T1000 (cell line): ENCODE measurements at places on chromosomes 4 and X.
A peak's percentile ranks its signal among the peaks of the same experiment; 100 is the strongest.

DNA sequence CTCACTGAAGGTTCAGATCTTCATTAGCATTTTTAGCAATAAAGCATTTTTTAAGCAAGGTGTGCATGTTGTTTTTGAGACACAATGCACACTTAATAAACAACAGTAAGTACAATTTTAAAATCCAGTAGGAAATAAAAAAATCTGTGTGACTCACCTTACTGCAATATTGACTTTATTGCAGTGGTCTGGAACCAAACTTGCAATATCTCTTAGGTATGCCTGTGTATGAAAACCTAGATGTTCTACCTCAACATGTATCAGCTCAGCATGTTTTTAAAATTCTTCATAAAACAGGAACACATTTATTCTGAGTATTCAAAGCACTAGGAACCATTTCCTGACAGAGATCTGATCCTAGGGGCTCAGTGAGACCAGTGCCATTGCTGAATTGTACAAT, 26.7 kb downstream of the NR0B1 start:
- no peak for DNase-seq

GRCh38 chr4:8160233-8160560, 1.6 kb upstream of the ABLIM2 start:
- no peak for DNase-seq

GRCh38 chr4:158873795-158874401, 105.1 kb downstream of the FNIP2 start:
- peak; percentile 5 for DNase-seq

- no peak for DNase-seq
These were observed 55.9 kb downstream of the AMOT start for GRCh38 chrX:112784692-112785091.

DNA sequence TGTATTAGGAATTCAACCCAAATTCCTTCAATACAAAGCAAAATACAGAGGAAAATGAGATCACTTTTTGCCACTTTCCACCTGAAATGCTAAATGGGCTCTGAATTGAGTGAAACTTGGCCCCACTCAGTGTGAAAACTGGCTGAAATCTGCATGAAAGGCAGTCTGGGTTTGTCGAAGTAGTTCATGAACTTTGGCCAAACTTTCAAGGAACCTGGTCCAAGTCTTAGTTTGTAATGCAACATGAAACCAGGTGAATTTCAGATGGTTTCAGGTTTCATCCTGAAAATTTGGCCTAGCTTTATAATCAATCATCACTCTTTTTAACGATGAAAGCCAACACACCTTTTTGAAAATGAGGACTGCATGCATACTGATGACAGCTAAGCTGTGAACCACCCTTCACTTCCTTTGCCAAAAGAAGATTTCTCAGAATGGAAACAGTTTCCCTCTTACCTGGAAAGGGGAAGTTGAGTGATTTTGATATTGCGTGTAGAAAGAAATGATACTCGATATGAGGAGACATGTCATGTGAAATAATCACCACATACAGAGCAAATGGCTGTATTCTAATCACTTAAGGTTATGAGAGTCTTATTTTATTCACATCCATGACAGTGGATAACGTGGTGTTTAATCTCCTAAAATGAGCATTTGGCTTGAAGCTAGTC, 209.9 kb upstream of the ETNPPL start:
- DNase-seq: no peak

DNA sequence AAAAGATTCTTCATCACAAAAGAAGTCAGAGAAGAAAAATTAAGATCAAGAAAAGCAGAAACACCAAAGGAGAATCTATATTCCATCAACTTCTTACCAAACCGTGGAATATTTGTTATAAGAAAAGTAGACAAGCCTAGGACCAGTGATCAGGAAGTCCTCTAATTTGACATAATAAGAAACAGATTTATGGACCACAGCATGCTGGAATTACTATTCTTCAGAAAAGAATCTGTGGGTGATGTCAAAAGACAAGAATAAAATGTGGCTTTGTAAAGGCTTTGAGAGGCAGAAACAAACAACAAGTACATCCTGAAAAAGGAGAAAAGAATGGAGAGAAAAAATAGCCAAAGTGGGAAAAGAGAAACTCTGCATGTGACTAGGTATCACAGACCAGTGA, 123.3 kb downstream of the SLC10A7 start:
- DNase-seq: no peak

DNA sequence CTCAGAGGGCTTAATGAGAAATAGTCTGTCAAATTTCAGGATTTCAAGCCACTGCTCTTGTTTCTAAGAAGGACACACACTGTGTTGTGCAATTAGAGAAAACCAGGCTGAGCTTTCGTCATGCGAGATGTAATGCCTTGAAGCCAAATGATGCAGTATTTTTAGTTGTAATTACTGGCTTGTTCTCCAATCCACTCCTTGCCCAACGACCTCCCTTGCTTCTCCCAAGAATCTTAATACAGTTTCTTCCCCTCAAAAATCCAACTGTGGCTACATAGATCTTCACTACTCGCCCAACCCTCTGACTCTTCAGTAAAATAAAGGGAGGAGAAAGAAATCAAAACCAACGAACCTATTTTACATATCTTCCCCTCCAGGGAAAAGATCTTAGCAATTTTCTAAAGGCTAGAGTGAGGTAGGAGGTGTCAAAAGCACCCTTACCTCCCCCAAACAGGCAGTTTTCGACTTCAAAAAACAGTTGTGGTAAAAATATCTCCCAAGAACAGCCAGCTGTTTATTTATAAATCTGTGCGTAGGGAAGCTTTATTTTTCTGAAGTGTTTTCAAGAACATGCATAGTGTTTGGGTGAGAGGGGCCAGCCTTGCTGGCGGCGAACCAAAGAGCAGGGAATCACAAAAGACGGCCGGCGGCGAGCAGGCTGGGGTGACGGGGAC, 68.7 kb downstream of the MGST2 start:
- DNase-seq: no peak

- no peak for DNase-seq
These were observed 1724.3 kb upstream of the TENM3 start for GRCh38 chr4:180518906-180519305.

- no peak for DNase-seq
These were observed 39.6 kb upstream of the ZNF81 start for GRCh38 chrX:47797084-47797483.

GRCh38 chrX:56029691-56030090, 202.5 kb upstream of the KLF8 start:
- DNase-seq: no peak

GRCh38 chr4:146224326-146224966, 10.1 kb downstream of the REELD1 start:
- DNase-seq: no peak

DNA sequence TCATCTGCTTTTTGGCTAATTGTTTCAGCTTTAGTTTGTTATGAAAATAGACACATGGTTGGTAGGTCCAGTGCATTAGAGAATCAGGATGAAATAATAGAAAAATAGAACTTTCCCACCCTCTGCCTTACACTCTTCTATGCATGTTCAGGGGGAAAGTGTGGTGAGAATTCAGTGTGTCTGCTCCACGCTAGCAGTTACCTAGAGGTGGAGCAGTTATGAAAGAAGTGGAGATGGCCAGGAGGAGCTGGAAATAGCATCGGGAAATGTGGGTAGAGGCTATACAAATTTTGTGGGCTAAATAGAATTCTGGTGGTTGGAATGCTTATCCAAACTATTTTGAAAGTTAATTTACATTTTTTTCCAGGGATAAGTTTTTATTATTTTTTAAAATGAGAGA, 91.4 kb upstream of the MAD2L1 start:
- no peak for DNase-seq

- no peak for DNase-seq
These were observed 32.0 kb downstream of the EVC start for GRCh38 chr4:5742968-5743367.

- DNase-seq: no peak
These were observed 11.3 kb downstream of the DOCK11 start for GRCh38 chrX:118506805-118507480.

GRCh38 chr4:3007724-3008123, 44.4 kb downstream of the GRK4 start:
- DNase-seq: no peak

GRCh38 chr4:5218376-5219069, 167.2 kb downstream of the STK32B start:
- DNase-seq: no peak

DNA sequence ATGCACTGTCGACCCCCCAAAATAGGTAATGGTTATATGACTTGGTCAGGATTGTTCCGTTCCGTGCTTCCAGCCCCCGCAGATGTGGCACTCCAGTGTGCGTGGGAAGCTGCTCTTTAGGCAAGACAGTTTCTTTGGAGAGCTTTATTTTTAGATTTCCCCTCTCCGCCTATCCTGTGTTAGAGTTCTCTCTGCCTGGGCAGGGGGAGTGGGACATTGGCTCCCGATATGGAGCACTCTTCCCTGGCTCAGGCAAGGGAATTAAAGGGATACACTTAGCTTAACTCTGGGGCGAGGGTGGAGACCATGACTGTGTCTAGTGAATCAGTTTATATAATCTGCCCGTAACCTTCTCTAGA, 36.0 kb downstream of the DLG3 start:
- DNase-seq: no peak

- no peak for DNase-seq
These were observed 809 bp downstream of the MND1 start for GRCh38 chr4:153345012-153345981.

GRCh38 chr4:85676050-85676425, 201.1 kb downstream of the ARHGAP24 start:
- DNase-seq: no peak

DNA sequence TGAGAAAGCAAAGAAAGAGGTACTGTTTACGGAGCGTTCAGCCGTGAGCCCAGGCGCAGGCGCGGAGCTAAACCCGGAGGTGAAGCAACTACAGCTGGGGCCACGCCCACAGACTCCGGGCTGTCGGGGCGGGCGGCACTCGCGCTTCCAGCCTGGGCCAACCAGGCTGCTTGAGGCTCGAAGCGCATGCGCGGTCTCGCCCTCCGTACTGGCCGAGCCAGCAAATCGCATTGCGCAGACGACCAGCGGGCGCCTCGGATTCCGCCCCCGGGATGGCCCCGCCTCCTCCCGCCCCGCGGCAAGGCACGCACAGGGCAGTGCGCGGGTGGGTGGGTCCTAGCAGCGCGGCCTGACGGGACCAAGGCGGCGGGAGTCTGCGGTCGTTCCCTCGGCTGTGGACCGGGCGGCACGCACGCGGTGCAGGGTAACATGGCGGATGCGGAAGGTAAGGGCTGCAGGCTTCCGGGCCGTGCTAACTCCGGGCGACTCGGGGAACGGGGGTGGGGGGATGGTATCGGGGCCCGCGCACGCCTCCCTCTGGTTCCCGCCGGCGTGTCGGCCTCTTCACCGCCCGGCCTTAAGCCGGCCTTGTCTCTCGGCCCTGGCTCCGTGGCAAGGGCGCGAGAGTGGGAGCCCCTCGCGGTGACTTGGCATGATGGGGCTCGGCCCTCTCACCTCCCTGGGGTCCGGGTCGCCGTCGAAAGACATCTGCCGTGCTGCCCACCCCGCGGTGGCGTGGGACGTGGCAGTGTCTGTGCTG, at the start of gene DKC1:
DKC1 (plus strand) TSS at position 328 of the 760 bp plus-strand sequence; CDS start at position 430, 102 bp downstream.
- DNase-seq: peak; percentile 85

DNA sequence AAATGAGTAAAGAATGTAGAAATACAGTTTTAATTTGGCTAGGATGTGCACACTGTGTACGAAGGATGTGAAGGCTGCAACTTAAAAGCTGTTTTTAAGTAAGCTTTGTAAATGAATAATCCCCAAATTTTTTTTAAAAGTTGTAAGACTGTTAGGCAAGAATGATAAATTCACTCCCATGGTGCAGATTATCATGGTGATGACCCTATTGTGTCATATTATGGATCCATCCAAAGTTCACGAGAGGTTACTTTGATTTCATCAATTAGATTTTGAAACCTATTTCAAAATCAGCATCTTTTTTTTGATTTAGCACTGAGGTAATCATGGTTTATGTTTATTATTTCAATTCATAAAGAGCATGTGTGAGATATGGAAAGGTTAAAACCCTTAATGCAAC, 62.9 kb upstream of the ETNPPL start:
- no peak for DNase-seq

DNA sequence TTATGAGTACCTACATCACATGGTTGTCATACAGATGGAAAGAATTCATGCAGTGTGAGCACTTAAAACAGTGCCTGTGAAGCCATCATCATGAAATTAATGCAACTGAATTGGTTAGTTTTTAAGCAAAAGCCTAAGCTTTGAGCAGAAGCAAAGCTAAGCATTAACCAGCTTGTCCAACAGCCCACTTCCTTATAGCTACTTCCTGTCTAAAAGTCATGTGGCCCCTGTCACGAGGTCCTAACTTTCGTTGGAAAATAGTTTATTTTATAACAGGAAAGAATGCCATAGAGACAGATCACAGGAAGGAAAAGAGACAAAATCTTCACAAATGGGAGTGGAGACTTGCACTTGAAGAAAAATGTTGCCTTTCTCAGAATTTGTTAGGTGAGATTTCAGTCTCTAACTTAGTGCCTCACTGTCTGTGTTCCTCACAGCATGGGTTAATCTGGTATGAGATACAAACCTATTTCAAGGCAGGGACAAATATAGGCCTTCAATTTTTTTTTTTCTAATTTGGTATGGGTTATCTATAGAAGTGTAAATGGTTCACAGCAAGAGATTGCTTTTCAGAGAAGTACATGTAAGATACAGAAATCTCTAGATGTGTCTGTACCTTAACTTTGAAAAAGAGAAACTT, 27.7 kb upstream of the VCX start:
- no peak for DNase-seq

DNA sequence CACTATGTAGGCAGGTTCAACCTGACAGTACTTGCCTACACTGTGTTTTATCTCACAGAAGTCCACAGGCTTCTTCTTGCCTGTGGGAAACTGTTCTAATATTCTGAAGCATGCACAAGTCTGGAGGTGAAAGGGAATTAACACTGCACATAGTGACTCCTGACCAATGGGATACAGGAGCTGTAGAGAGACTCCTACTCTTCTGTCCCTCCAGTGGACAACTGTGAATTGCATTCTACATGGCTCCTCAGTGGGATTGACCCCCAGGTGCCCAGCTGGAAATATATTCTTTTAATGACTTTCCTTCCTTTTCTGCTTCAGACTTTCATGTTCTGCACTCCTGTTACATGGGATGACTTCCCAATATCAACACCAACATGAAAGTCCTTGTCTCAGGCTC, 8.2 kb upstream of the YIPF6 start:
- DNase-seq: no peak

DNA sequence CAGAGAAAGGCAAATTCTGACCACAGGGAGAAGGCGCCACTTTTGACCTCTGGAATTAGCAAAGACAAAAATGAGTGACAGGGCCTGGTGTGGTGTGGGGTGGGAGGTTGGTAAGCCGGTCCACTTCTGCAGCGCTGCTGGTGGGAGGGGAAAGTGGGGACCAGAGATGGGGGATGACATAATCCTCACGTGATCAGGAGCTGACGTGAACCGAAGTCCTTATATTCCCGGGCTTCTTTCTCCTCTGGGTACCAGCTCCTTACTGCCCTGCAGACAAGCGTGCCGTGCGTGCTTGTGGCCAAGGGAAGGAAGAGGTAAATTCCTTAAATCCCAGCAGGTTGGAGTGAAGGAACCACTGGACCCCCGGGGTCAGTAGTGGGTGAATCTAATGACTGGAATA, at the start of gene TCEAL7:
TCEAL7 (plus strand) TSS at position 249 of the 400 bp plus-strand sequence. CDS start 1,165 bp downstream, outside the sequence.
- DNase-seq: no peak

GRCh38 chrX:138082896-138083295, 517.0 kb downstream of the ZIC3 start:
- peak; percentile 0 for DNase-seq
